ENCODE measurements at places on chromosomes 11 and 22.

GRCh38 chr11:105179542-105180278, 40.1 kb upstream of the CARD18 start:
- no peak for DNase-seq

GRCh38 chr22:48736593-48737460, 1090.8 kb downstream of the BRD1 start:
- no peak for DNase-seq

DNA sequence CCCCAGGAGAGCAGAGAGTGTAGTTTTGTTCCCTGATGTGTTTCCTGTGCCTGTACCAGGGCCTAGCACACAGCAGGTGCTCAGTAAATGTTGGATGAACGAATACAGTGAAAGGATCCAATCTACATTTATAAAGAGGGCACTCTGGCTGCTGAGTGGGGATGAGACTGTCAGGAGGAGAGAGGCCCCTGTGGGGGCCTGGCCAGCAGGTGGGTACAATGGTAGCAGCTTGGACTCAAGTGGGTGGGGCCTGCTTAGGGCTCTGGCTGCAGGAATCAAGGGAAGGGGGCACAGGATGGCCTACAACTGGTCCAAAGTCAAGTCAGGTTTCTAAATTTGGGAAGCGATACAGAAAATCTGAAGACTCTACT, 156.6 kb upstream of the GRK3 start:
- DNase-seq, result no peak

DNA sequence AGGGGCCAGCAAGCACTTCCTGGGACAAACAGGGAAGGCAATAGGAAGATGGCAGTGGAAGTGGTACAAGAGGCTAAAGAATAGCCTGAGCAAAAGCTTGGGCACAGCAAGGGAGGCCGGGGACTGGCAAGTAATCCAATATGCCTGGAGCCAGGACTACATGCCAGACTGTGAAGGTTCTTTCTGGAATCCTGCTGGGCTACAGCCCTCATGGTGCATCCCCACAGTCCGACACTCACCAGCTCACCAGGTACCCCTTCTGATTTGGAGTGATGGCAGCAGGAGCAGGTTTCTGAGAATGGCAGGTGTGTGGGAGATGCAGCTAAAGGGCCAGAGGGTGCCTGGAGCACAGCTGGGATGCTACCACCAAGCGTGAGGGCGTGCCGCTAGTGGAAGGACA, 32.2 kb upstream of the POGLUT3 start:
- DNase-seq, result no peak

- peak; percentile 43 for DNase-seq
Observed at GRCh38 chr11:63610604-63611394, 3.4 kb downstream of the PLAAT3 start.

- no peak for DNase-seq
Observed at GRCh38 chr11:2796508-2797113, 89.0 kb downstream of the CDKN1C start.

GRCh38 chr22:46073683-46074504, 76.4 kb upstream of the PPARA start:
- no peak for DNase-seq

GRCh38 chr22:42173183-42173926, 42.7 kb upstream of the CYP2D6 start:
- no peak for DNase-seq

GRCh38 chr11:36822829-36823228, 224.8 kb upstream of the RAG2 start:
- DNase-seq, result no peak

DNA sequence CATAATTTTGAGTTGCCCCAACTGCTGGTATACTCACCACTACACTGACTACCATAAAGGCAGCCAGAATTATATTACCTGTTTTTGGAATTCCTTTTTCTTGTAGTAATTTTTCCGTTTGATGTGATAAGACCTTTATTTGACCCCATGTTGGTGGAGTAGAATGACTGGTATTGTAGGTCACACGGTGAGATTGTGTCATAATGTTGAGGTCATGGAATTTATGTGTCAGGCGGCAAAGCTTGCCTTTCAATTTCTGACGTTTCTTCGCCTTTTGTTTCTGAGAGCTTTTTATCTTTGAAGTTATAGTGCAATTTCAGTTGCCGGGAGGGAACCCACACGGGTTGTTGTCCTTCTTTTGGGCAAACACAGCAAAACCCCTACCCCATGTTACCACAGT, 13.0 kb downstream of the OR52K1 start:
- peak; percentile 16 for DNase-seq

DNA sequence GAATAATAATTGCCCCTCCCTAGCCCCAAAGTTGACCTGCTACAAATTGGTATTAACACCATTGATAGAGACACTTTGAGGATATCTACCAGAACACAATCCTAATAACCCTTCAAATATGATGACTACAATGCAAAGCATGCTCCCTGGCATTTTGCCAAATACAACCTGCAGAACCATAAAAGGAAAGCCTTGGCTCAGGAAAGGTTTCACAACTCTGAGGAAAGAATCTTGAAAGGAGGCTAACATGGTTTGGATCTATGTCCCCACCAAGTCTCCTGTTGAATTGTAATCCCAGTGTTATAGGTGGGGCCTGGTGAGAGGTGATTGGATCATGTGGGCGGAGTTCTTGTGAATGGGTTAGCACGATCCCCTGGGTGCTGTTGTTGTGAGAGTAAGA, 140.4 kb upstream of the ARHGAP42 start:
- no peak for DNase-seq

DNA sequence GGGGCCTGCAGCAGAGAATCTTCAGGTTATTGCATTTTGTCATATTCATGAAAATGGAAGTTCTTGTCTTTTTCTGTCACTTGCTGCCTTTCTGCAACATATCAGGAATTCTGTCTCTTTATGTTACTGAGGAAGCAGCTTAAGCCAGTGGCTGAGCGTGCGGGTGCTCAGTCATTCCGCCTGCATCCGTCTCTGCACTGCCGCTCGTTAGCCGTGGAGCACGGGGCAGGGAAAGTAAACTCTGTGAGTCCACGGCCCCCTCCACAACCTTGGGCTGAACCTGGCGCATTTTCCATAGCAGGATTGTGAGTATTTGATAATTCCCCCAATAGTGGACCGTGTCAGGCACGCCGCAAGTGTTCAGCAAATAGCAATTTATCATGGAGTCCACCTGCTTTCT, 1007.7 kb downstream of the BRD1 start:
- no peak for DNase-seq

GRCh38 chr22:50282361-50283155, 12.4 kb upstream of the MAPK11 start:
- no peak for DNase-seq

DNA sequence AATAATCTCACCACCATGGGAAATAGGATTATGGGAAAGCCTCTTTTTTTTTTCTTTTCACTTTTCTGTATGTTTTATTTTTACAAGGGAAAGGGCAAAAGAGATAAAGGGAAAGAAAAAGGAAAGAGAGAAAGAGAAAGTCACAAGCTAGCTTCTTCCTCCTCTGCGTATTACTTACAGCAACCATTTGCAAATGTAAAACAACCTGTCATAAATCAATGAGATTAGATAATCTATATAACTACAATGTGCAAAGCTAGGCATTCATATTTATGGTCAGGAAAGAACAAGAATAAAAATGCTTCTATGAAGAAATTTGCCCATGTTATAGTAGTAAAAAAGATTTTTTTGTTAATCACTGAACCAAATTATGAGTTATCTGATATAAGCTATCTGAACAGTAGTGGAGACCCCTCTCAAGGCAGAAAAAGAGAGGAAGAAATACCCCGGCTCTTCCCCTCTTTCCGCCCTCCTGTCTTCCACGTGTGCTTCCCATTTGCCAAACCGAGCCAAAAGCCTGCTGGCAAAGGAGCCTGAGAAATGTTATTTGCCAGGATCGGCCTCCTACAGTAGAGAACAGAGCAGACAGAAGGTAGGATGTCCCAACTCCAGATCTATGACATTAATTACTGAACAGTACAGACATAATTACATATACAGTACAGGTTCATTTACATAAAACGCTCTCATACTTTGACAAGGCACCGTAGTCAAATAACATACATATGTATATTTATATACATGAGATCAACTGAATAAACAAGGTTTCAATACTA, 50.2 kb downstream of the ARHGAP32 start:
- no peak for DNase-seq

GRCh38 chr11:12053606-12054361, 45.4 kb upstream of the DKK3 start:
- DNase-seq, result no peak

DNA sequence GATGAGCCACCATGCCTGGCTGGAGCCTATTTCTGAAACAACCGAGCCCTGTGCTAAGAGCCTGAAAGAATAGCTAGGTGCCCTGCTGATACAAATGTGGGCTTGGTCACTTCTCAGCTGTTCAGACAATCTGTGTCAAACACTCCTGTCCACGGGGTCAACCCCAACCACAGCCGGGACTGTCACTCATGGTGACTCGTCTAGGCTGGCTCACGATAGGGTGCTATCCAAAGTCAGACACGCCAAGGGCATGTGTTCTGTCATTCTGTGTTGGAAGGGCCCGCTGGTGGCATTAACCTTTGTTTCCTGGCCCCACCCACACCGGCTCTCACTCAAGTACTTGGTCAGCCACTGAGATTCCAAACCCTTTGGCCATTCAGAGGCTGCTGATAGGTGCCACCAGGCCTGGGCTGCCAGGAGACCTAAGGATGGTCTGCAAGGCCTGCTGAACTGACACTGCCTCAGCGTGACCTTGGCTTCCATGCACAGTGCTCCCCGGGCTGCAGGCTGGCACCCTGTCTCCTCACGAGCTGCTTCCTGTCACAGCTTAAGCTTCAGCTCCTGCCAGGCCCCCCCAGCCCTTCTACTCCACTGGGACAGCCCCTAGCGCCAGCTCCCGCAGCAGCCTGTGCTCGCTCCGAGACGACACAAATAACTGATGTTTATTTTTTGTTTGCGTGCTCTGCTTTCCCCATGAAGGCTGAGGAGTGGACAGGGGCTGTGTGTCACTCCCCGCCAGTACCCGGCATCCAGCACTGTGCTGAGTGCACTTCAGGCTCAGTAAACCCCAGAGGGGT, 14.2 kb upstream of the CDC42BPG start:
- DNase-seq, result peak; percentile 81

GRCh38 chr11:78965432-78965831, 390.8 kb upstream of the NARS2 start:
- no peak for DNase-seq

- no peak for DNase-seq
Observed at GRCh38 chr11:92443199-92443598, 218.6 kb downstream of the FAT3 start.

GRCh38 chr11:22555881-22556280, 69.7 kb downstream of the FANCF start:
- DNase-seq, result no peak

DNA sequence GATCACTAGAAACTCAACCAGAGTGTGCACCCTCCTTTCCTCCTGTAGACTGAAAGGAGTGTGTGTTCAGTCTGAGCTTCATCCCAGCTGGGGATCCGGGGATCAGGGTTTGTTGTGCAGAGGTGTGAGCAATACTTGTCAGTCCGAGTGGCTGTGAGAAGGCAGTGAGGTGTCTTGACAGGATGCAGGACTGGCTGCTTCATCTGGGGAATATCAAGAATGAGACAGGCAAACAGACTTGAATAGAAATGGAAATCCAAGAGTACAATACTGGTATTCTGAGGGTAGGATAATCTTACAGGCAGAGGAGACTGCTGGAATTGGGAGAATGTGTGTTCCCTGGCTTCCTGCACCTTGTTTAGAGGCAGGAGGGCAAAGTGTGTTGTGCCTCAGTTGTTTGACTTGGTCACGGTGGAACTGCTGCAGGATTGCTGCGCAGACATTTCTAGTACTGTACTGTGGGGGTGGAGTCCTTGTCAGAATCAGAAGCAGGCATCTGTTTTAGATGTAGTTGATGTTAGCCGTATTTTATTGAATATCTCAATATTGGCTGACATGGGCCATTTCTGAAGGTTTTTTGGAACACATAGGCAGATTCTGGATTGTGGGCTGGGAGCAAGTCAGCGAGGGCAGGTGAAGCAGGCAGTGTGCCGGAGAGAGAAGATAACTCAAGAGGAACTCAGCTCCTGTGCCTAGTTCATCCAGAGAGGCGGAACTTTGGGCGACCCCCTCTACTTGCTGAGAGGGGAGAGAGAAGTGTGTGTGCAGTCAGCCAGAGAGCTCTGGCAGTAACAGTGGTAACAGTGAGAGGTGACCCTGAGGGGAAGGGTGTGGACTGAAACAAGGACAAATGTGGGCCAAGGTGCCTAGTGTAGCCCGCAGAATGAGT, 27.1 kb upstream of the GRK2 start:
- no peak for DNase-seq

GRCh38 chr11:56876621-56877275, 112.0 kb upstream of the OR5AK2 start:
- DNase-seq, result no peak

DNA sequence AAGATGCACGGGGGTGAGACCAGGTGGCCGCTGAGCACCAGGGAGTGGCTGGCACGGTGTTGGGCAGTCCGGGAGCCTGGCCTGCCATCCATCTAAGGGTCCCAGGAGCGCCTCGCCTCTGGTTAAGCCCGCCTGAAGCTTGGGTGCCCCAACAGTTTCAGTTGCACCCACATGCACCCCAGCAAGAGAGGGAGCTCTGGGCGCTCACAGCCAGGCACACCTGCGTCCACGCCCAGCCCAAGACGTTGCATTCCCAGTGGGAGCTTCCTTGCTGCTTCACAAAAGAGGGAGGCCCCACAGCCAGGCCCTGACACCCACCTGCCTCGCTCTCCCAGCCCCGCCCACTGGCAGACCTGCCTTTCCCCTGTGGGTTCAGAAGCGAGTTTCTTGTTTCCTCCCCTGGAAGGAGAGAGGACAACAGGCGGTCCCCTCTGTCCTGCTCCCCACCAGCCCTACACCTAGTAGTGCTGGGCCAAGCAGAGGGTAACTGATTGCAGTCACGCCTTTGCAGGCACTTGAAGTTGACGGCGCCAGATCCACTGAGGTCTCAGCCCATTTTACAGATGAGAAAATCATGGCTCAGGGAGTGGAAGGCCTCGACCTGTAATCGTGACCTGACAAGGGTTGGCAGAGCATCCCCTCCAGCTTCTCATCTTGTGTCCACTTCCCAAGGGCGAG, 35.4 kb downstream of the OSBPL5 start:
- no peak for DNase-seq

GRCh38 chr11:114088216-114088615, 28.7 kb downstream of the ZBTB16 start:
- DNase-seq, result no peak

DNA sequence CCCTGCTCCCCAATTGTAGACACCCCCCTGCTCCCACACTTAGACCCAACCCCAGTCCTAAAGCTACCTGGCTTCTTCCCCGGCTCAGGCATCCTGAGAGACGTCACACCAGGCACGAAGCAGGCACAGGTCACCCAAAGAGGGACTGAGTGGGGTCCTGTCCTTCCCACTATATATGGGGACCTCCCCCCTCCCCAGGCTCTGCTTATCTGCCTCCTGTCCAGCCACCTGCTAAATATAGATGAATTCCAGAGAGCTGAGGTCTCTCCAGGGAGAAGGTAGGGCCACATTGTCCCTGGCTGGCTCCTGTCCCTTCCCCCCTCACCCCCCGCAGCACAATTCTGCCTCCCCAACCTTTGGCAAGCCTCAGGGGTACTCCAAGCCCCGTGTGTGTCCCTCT, at the start of gene MYBPC3:
TSS of gene MYBPC3 (minus strand) at position 147 of the 400 bp plus-strand sequence. CDS start at position 92, 55 bp downstream.
- DNase-seq, result no peak

GRCh38 chr11:43116071-43116470, 195.7 kb upstream of the API5 start:
- no peak for DNase-seq

Data from CD14-positive monocyte (primary cell).